GM20000 (cell line): ENCODE measurements at places on chromosomes 7 and 10.

- no peak for DNase-seq
Observed at GRCh38 chr7:138962561-138963270, 18.5 kb downstream of the KIAA1549 start.

DNA sequence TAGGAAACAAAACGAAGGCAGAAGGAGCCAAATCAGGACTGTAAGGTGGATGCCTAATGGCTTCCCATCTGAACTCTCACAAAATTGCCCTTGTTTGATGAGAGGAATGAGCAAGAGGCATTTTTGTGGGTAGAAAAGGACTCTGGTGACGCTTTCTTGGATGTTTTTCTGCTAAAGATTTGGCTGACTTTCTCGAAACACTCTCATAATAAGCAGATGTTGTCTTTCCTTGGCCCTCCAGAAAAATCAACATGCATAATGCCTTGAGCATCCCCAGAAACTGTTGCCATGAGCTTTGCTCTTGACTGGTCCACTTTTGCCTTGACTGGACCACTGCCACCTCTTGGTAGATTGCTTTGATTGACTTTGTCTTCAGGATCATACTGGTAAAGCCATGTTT is 13.5 kb downstream of the PTPN12 start:
- no peak for DNase-seq

DNA sequence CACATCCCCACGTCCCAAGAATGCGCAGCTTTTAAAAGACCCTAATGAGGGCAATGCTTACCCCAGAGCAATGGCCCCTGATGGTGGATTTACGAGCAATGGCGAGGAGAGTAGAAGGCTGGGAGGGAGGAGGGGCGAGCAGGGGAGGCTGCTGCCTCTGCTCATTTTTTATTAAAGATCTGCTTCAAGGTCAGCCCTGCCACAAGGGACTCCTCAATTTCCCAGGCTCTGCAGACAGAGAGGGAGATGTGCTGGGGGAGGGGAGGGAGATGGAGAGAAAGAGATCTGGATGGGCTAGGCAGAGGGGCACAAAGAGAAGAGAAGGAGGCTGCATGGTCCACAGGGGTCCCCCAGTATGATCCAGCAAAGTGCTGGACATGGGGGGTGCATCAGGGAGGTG is 7.8 kb upstream of the SRRM3 start:
- no peak for DNase-seq

DNA sequence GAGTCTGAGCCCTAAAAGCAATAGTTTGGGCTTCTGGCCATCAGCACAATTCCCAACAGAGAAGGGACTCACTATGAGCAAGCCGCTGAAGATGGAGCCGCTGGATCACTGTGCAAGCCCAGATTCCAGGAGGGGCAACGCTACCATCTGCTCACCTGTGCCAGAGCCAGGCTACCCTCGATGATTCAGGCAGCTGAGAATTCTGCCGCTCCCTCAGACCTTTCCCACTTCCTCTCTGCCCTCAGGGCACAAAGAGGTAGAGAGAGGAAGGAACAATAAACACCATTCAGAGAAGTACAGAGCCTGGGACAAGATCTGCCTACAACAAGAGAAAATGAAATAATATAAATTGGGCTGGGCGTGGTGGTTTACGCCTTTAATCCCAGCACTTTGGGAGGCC is 98.1 kb downstream of the MYOF start:
- no peak for DNase-seq

DNA sequence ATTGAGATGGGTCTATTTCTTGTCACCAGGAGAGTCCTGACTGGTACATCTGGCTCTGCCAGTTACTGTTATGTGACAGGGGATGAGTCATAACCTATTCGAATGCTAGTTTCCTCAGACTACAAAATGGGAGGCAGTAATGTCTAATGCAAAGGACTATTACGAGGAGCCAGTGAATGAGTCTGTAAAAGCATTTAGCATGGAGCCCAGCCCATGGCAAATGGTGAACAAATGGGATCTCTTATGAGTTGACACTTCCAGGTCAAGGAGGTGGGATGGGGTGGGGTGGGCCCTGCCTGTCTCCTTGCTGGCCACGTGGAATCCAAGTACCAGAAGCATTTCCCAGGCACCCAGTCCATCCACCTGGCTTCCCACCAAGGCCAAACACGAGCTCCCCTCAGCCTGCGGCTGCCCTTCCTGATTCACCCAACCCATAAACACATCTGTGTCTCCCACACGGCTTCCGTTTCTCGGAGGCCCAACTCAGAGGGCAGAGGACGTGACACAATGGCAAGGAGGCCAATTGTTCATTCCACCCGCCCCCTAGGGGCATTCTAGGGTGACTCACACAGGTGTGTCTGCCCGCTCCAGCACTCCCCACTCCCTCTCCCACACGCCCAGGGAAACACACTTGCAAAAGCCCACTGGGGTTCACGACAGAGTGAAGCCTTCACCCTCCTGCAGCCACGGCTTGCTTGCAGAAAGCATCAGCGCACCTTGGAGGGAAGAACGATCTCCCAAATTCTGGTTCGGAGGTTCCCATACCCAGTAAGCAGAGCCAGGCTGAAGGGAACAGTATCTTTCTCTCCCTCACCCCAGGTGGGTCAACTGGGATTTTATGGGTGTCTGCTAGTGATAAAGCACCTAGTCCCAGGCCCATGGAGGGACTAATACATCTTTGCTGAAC is 109.8 kb downstream of the SH3PXD2A start:
- DNase-seq, result no peak
